ENCODE measurements at places on chromosomes 6 and 20. TPM values are rescaled to one million over a fixed set of nuclear protein-coding genes. Genes with fewer than 3 reads are reported as not detected.

ANKRD66 gene
- not detected for total RNA-seq

PPP1R16B gene
- total RNA-seq: 2.0 TPM

GPLD1 gene
- total RNA-seq: 0.28 TPM

SLC17A2 gene
- total RNA-seq: not detected

SLC35D3 gene
- under 0.01 TPM for total RNA-seq

CDH22 gene
- total RNA-seq: not detected

SNX21 gene
- total RNA-seq: 33.4 TPM

PI3 gene
- not detected for total RNA-seq

CRISP2 gene
- not detected for total RNA-seq

ZGPAT gene
- 15.2 TPM for total RNA-seq

NMBR gene
- 0.28 TPM for total RNA-seq

RBPJL gene
- not detected for total RNA-seq

CCR6 gene
- total RNA-seq: not detected

GJA1 gene
- total RNA-seq: 574 TPM

ADGB gene
- not detected for total RNA-seq

BHLHE23 gene
- not detected for total RNA-seq

PIGU gene
- 7.1 TPM for total RNA-seq

POPDC3 gene
- 5.8 TPM for total RNA-seq

WFDC2 gene
- total RNA-seq: not detected

SLC44A4 gene
- total RNA-seq: not detected

PNLDC1 gene
- 0.19 TPM for total RNA-seq

FILIP1 gene
- 0.58 TPM for total RNA-seq

FAM162B gene
- 19.9 TPM for total RNA-seq

DSN1 gene
- total RNA-seq: 25.9 TPM

IRAK1BP1 gene
- total RNA-seq: 2.5 TPM

PLN gene
- total RNA-seq: 0.19 TPM

HLA-DPB1 gene
- total RNA-seq: 26.8 TPM

SPATS1 gene
- total RNA-seq: not detected

HLA-DQA1 gene
- not detected for total RNA-seq

WFDC6 gene
- total RNA-seq: not detected

RIPOR3 gene
- total RNA-seq: 13.2 TPM

Data from regular cardiac myocyte (primary cell).